Activated CD8-positive, alpha-beta memory T cell treated with anti-CD3 and anti-CD28 coated beads, Interleukin-2, amount 50 U/mL, for 4 hours (primary cell): ENCODE measurements at places on chromosomes 11 and 22.

DNA sequence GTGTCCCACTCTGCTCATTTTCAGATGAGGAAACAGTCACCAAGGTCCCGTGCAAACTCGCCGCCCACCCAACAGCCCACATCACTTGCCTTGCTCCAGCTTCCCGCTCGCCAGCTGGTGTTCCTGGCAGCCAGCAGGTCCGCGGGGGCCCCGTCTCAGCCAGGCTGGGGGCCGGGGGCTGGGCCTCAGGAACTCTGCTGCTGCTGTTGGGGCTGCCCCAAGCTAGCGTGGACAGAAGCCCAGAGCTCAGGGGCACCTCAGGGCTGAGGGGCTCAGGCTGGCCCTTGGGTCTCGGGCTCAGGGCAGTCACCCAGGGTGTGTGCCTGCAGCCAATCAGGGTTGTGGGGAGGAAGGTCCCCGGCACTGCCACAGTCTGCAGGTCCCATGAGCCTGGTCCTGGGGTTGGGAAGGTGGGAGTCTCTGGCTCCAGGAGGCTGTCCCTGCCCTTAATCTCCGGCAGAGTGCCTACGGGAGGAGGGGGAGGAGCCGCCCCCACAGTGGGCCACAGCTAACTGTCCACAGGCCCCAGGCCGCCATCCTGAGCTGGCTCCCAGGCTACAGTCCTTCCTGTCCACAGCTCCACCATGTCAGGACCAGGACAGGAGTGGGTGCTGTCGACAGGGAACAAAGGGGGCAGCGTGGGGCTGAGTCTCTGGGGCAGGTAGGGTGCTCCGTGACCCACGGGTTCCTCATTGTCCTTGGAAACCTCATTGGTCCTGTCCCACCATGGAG lies 65.2 kb downstream of the ARFGAP3 start:
- no peak for DNase-seq

DNA sequence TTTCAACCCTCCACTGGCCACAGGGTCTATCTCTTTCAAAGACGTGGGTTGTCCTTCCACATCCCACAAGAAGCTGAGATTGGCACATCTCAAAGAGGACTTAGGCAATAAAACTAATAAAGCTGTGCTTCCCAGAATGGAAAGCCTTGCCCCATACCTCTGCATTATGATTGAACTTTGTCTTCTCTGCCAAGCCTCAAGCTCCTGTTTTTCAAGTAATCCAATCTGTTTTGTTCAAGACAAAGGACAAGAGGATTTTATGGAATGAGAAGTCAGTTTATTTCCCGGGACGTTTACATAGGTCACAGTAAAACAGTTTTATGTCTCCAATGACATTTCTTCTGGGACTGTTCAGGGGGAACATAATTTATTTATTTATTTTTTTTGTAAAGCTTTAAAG lies 108.4 kb downstream of the GALNT18 start:
- no peak for DNase-seq

DNA sequence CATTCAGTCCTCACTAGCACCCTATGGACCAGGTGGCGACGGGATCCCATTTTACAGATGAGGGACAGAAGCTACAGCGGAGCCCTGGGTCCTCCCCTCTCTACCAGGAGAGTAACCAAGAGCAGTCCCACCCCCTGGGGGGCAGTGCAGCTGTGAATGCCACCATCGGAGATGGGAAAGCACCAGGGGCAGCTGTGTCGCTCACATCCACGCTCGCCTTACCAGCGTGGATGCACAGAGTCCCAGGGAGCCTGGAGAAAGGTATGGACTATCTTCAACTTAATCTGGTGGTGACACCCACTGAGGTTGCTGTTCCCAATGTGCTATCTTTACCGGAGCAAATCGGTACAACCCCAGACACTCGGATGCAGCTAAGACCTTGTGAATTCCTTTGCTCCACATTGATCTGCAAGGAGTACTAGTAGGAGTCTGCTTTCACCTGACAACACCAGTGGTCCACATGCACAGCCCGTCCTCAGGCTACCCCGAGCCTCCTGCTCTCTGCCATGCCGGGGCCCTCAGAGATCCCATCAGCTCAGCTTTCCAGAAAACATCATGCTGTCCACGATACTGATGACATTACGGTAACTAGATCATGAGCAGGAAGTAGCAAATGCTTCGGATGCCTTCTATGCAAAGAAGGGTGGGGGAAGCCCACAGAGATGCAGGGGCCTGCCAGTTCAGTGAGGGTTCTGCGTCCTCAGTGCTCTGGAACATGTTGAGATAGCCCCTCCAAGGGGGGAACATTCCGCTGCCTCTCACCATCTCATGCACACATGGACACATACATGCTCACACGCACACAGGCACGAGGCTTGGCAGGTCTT lies 126.0 kb downstream of the CTTN start:
- DNase-seq: no peak

- DNase-seq: no peak
These were observed 7.8 kb downstream of the APOL5 start for GRCh38 chr22:35725521-35725920.

GRCh38 chr22:43944670-43945430 lies 10.4 kb upstream of the SAMM50 start:
- DNase-seq: no peak

DNA sequence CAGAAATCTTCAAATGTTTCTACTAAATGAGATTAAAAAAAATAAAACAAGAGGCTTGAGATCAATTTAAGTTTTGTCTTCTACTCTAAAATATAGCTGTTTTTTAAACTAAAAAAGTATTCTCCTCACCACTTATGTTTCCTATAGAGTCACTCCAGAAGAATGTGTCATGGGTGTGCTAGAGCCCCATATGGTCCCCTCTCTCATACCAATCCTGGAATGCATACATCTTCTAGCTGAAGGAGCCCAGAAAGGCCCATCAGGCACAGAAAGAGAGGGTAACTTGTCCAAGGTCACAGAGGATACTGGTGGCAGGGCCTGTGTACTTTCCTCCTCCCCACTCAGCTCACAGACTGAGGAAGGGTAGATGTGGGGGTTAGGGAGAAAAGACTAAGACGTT lies 34.4 kb downstream of the RELT start:
- no peak for DNase-seq

DNA sequence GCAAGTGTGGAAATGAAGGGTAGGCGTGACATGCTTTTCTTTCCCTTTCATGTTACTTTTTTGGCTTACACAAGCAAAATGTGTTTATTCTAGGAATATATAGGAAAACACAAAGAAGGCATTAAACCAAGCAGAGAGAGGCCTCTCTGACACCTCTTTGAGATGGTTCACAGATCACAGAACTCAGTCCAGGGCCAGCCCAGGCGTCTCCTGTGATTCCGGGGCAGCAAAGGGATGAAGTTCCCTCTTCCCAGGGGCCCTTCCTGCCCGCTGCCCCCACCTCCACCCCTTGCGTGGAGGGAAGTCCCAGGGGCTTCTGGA lies 78.0 kb downstream of the CACNA1I start:
- DNase-seq: no peak

- no peak for DNase-seq
These were observed 9.3 kb upstream of the ANKRD13D start for GRCh38 chr11:67279589-67280340.

- no peak for DNase-seq
These were observed 537.9 kb upstream of the FAT3 start for GRCh38 chr11:91686700-91687099.

DNA sequence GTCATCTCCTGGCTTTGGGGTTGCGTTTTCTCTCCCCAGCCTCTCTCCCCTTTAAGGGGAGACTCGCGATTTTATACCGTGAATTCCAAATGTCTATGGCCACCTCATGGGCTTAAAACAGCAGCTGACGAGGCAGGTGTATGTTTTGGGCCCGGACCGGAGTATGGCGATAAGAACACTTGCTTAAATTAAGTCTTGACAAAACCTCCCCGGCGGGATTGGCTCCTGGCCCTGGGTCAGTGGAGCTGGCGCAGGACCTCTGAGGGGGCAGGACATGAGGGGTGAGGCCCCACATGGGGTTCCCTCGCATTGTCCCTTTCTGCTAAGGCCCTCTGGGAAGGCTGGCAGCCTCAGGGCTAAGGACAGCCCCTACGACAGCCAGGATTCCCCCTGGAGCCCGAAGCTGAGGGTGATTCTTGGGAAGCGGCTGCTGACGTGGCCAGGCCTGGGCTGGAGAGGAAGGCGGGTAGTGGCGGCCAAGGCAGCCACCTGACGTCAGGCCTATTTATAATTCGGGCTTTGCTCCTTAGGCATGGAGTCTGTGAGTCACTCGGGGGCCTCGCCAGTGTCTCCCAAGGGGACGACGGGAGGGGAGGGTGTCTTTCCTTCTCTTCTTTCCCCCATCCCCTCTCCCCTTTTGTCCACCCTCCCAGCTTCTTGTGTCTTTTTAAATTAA lies 12.7 kb downstream of the MYO18B start:
- DNase-seq: no peak

DNA sequence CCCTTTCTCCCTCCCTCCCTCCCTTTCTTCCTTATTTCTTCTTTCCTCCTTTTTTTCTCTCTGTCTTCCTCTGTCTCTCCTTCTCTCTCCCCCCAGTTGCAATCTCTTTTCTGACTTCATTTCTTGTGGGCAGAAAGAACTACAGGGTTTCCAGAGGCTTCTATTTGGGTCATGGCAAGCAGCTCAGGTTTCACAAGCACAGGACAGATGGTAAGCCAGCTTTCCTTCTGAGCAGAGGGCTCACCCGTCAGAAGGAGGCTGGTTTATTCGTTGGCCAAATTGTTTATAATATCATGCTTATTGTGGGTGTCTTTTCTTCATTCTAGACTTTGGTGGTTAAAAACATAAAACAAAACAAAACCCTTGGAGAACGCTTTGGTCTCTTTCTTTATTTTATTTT lies 58.9 kb upstream of the CLMP start:
- DNase-seq: no peak

- no peak for DNase-seq
These were observed 4.6 kb downstream of the ISX start for GRCh38 chr22:35070451-35071093.

- DNase-seq: no peak
These were observed 41.6 kb downstream of the AHNAK start for GRCh38 chr11:62505059-62505439.

DNA sequence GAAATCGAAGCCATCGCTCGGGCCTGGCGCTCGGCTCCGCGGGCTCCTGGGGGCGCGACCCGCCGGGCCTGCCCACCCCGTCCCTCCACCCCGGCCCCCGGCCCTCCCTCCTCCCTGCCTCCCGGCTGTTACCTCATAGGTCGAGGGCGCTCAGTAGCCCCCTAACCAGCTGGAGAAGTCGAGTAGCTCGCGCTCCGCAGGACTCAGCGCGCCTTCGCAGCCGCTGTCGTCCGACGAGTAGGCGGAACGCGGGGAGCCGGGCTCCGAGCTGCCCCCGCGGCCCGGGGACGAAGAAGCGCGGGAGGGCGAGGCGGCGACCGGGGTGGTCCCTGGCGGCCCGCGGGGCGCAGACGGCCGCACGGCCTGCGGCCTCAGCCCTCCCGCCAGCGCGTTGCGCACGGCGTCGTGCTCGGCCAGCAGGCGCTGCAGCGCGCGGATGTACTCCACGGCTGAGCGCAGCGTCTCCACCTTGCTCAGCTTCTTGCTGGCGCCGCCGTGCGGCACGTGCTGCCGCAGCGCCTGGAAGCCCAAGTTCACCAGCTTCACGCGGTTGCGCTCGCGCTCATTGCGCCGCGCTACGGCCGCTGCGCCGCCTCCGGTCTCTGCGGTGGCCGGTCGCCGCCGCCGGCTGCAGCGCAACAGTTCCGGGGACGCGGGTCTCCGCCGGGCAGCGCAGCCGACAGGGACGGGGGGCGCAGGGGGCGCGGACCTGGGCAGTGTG lies 627 bp downstream of the ASCL2 start:
- DNase-seq: peak; percentile 52

DNA sequence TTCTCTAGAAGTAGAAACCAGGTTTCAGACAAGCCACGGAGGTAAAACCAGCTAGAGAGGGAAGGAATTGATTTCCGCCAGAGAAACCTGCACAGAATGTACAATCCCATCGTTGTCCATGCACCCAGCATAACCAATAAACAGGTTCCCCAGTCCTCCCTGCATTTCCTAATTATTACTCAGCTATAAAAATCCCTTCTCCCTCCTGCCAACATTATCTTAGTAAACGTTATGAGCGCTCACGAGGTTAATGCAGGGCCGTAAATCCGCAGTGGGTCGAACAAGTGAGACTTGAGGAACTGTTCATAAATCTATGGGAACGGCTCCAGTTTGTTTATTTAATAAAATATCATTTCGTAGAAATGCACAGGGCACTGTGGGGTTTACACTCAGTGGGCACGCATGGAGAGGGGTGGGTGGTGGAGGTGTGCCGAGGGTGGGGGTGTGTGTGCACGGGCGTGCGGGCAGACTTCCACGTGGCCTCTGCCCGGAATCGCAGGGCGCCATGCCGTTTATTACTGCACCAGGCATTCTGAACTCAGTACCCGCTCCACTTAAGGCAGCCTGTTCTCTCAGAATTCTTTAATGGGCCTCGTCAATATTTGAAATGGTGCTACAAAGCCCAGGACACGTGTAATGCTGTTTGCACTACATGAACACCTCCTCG lies 257.3 kb downstream of the MIAT start:
- DNase-seq: no peak

DNA sequence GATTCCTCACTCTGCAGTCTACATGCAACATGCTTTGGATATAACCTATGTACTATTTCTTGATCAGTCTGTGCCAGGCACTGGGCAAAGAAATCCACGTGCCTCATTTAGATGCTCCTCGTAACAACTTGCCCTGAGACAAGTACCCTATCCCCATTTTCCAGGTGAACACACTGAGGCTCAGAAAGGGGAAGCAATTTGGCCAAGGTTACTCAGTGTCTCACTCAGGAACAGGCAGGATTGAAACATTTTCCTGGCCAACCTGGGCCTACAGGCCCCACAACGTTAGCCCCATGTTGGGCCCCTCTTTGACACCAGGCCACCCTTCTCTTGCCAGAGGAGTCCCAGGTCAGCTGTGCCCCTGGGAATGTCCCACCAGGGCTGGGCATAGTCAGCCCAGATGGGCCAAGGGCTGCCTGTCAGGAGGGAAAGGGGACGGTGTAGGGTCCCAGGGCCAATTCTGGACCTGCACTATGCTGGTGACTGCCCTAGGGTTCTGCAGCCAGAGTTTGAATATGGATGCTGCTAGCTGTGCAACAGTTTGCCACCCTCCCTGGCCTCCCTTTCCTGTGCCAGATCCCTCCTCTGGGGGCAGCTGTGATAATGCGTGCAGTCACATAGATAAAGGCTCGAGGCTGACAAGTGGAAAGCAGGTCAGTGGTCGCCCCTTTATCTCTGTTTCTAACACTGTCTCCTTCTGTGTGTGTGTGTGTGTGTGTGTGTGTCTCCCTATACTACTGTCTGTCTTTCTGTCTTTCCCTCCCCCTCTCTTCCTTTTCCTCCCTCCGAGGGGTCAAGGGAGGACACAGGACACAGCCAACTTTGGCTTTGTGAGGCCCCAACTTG lies 10.4 kb upstream of the EMID1 start:
- no peak for DNase-seq

DNA sequence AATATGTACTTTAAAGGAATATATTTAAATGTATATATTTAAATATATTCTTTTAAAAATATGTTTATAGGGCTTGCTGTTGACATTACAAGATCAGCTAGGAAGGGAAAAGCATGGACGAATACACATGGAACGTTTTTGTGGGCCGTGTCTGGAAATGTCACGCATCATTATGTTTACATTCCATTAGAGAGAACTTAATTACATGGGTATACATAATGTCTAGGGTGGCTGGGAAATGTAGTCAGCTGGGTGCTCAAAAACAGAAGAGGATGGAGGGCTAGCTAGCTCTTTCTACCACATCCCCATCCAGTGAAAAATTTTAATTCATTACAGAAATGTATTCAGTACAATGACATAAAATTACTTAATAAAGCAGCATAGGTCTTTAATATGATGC lies 371.2 kb downstream of the DYNC2H1 start:
- no peak for DNase-seq

GRCh38 chr22:39097098-39098020 lies at the start of gene APOBEC3H:
APOBEC3H (plus strand) TSS chr22:39097244; CDS start chr22:39100279, 3,035 bp downstream.
- DNase-seq: peak; percentile 48
